ENCODE measurements at places on chromosomes 5 and 9.

- no peak for DNase-seq
These were observed 51.3 kb downstream of the DENND4C start for GRCh38 chr9:19281801-19282200.

DNA sequence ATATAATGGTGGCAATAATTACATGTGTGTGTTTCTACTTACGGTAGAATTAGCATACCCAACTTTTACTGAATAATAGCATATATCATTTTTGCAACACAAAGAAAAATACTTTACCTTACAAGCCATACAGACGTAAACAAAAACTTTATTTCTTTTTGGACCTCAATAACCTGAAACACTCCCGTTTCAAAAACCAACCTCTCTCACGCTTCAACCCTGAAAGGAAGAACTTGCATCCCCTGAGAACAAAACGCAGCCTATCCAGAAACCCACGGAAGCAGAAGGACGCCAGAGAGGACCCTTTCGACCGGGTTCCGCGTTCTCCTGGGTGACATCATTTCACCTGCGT lies at the start of gene RNF38:
TSS of gene RNF38 (minus strand) at position 290 of the 352 bp plus-strand sequence. CDS start at position 129, 161 bp downstream.
- no peak for DNase-seq

- no peak for DNase-seq
These were observed 94.4 kb downstream of the PDE6A start for GRCh38 chr5:149849966-149850910.

GRCh38 chr9:6219981-6220380 lies 4.4 kb downstream of the IL33 start:
- no peak for DNase-seq

DNA sequence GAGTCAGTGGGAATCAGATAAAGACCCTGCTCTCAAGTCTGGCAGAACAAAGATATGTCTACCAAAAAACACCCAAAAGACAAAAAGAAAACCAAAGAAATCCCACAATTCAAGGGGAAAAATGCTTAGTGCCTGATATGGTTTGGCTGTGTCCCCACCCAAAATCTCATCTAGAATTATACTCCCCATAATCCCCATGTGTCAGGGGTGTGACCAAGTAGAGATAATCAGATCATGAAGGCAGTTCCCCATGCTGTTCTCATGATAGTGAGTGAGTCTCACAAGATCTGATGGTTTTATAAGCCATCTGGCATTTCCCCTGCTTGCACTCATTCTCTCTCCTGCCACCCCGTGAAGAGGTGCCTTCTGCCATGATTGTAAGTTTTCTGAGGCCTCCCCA lies 13.4 kb downstream of the FBXO10 start:
- DNase-seq, result no peak

- no peak for DNase-seq
These were observed 41.0 kb upstream of the SLC36A1 start for GRCh38 chr5:151406322-151406947.

GRCh38 chr5:131622633-131623032 lies 12.4 kb downstream of the RAPGEF6 start:
- no peak for DNase-seq

GRCh38 chr9:136235171-136235570 lies 10.4 kb downstream of the QSOX2 start:
- no peak for DNase-seq

GRCh38 chr9:36214571-36214970 lies 23.9 kb downstream of the CLTA start:
- no peak for DNase-seq

DNA sequence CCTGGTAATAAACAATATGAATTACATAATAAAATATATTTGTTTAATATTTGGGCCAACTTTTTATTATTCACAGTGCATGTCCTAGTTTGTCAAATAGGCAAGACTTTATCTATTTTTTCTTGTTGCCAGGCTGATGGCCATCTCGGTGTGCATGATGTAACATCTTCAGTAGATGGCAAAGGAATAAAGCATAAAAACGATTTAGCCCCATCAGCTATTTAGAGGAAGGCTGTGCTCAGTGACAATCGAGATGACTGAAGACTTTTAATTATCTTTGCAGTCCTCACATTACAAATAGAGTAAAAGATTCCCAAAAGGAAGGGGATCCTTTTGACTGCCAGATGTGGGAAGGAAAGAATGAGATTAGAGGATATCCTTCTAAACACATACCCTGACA lies 358.5 kb downstream of the PTPRD start:
- no peak for DNase-seq

DNA sequence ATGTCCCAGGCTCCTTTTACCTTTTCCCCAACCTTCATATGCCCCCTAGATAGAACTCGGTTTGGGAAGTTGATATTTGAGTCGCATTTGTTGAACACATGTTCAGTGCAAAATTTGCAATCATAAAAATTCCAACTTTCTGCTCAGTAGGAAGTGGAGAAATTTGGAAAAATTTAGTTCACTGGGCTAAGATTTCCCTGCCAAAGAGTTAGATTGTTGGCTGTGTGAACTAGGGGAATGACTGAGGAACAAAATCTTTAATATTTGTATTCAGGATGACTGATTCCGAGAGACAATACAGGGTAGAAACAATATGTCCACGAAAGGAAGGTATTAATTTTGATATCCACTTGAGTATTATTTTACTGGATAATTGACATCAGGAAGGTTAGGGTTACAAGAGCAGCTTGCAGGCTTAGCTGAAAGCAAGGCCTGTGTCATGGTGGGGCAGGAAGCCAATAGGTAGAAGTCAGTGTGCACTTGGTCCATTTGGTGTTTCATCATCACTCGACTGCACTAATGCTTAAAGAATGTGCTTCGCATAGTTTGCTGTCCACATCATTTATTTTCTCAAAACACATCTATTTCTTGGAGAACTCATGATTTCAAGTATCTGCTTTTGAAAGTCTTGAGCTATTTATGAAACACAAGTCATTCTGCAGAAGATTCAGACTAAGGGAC lies 59.4 kb upstream of the GNA14 start:
- no peak for DNase-seq

GRCh38 chr5:179536676-179537075 lies 13.7 kb upstream of the RUFY1 start:
- DNase-seq, result no peak

DNA sequence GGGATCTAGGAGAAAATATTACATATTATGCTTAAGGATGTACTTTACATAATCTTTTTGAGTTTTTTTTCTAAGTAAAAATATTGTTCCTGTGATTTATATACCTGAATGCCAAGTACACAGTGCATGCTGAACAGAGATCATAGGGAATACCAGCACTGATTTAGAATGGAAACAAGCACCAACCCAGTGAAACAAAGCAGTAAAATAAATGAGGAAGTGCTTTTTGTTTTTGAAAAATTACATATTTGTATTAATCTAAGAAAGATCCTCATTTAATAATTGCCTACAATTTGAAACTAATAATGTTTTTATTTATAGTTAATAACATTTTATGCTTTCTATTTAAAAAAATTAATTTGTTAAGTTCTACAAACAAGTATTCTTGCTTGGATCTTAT lies 18.0 kb downstream of the GARNL3 start:
- DNase-seq, result no peak

DNA sequence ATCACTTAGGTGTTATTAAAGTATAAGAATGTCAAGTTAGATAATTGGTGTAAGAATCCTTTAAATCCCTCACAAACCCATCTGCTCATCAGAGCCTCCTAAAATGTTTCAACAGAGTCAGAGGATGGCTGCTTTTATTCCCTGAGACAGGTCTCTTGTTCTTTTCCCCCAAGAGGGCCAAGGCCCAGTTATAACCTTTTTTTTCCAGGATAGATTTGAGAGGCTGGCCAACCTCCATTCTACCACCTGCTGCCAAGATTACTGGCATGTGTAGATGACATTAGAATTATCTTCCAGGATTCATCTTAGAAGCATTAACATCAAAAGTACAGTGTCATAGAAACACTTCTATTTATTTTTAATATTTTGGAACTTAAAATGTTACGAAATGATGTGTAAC lies 305.1 kb downstream of the TRPM3 start:
- no peak for DNase-seq

All from NCI-H510A (cell line).